Substantia nigra (tissue), 51 donors: ENCODE measurements at places on chromosomes 11 and 22.

- no peak for DNase-seq
Observed at GRCh38 chr11:103907548-103908455, 128.6 kb upstream of the DDI1 start.

- no peak for DNase-seq
Observed at GRCh38 chr11:123181075-123181474, 14.0 kb downstream of the CLMP start.

- DNase-seq = no peak
Observed at GRCh38 chr11:19779740-19780139, 67.1 kb downstream of the NAV2 start.

DNA sequence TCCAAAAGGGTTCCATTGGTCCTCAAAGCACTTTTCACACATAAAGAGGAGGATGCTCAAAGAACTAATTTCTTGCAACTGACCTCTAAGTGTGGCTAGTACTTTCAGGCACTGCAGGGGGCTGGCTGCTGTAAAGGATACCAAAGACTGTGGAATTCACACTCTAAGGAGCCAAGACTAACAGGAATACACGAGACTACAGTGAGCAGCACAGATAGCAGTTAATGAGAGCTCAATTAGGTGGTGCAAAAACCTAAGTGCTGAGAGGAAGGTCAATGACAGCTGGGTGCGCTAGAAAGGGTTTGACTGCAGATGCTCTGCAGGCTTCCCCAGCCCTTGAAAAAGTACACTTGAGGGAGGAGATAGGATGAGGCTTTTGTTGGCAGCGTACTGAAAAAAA is 124.3 kb upstream of the NTM start:
- DNase-seq = no peak

GRCh38 chr22:35158336-35158735 is 92.4 kb downstream of the ISX start:
- DNase-seq = no peak

DNA sequence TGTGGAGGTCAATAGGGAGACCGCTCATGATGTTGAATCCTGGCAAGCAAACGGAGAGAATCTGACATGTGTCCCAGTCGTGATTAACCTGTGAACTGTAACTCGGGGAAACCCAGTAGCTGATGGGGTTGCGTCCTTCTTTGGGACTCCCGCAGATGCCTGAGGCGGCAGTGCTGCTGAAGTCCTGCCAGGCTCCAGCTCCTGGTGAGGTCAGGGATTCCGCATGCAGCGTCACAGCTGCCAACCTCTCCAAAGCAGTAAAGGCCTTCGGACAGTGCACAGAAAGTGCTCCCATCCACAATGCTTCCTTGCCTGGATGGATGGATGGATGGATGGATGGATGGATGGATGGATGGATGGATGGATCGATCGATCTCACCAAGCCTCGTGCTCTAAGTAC is 13.5 kb downstream of the KCNQ1 start:
- no peak for DNase-seq

DNA sequence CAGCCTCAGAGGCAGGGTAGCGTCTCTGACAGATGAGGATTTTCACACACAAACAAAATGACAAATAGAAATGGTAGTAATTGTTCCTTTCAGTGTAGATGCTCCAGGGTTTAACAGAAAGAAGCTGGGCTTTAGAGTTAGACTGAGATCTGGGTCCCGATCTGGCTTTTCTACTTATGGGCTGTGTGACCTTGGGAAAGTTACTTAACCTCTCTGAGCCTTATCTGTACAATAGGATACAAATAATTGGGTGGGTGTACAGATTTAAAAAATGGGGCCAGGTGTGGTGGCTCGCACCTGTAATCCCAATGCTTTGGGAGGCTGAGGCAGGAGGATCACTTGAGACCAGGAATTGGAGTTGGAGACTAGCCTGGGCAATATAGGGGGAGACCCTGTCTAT is 204.9 kb downstream of the CEP164 start:
- DNase-seq = no peak

DNA sequence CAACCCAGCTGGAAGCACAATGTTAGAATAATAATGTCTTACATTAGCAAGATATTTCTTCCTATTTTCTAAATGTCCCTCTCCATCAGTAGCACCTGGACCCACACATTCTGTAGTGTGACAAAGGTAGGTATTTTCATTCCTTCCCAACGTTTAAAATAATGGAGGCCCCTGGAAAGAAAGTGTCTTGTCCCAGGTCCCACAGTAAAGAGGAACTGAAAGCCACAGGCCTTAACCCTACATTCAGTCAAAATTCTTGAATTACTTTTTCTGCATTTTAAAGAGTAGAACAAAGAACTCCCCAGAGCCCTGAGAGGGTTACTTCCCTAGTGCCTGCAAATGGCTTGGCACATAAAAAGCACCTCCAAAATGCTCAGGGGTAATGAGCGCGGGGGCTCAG is 26.3 kb downstream of the OPCML start:
- no peak for DNase-seq

GRCh38 chr11:28675183-28675582 is 567.0 kb downstream of the METTL15 start:
- no peak for DNase-seq

DNA sequence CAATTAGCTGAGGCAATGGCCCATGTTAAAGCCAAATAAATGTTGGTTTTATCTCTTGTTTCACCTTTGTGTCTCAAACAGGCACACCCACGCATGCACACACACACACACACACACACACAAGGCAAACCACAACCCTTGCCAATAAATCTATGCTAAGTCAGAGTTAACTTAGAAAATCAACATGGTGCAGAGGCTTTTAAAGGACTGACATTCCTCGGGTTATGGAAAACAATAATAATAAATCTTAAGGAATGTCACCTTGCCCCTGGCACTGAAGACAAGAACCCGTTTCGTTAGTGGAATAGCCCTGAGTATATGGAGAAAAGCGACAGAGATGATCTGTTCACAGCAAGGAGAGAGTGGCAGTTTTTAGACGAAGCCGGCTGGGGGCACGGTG is 326.3 kb downstream of the NTM start:
- no peak for DNase-seq

DNA sequence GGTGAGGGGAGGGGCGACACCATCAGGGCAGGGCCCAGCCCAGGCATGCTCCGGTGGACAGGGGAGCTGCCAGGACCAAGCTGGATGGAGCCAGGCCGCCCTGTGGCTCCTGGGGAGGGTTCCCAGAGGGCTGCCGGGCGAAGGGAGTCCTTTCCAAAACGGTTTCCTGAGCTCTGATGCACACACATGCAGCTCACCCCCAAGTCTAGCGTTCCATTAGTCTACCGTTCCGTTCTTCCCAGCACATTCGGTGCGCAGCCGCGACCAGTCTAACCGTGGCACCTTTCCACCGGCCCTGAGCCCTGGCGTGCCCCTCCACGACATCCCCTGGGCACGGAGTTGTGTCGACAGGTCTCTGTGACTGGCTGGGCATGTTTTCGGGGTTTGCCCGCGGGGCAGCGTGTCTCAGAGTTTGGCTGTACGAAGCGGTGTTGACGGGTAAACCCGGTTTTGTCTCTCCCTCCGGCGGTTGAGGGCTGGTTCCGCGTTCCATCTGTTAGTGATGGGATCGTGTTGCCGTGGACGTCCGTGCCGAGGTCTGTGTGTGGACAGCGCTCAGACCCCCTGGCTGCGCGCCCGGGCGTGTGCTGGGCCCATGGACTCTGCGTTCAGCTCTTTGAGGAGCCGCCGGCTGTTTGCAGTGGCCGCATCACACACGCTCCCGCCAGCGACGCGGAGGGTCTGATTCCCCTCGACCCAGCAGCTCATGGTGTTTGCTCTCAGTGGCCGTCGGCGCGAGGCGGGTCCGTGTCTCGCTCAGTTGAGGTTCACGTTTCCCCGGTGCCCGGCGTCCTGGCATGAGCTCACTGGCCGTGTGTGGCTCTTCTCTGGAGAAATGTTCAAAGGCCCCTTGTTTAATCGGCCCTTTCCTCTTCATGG is 121.2 kb downstream of the IGLL1 start:
- DNase-seq = no peak

DNA sequence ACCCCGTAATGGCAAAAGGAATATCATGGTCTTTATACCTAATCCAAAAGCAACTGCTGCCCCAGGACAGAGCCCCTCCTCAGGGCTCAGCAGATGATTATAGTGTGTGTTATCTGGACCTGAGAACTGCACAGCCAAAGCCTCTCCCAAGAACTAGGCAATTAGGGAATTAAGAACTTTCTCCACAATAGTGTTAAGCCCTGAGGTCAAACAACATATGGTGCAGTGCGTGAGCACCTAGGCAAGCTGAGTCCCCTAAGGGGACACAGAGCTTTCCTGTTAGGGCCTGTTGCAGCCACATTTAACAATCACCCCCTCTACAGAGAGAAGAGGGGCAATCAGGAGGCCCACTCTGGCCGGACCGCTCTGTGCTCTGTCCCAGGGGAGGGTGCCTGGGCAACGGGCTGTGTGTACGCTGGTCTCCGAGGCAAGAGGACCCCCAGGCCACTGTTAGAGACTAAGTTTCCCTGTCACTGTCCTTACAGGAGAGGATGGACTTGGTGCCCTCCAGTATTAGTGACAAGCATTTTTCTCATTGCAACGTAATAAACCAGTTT is 1.4 kb upstream of the KCNJ5 start:
- no peak for DNase-seq

DNA sequence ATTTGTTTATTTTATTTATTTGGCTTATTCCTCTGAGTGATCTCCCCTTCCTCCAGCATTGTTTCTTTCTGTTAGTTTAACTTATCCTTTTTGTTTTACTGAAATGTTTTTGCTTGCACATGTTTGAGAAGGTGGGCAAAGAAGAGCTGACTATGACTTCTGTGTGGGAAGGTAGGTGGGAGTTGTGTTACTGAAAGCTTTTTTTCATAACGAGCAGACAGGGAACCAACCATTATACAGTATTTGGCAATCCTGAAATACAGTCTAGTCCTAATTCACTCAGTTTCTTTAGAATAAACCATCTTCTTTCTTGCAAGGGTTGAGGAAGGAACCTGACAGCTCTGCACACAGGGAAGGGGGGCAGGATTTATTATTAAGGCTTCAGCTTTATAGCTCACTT is 37.0 kb upstream of the PAK1 start:
- no peak for DNase-seq

DNA sequence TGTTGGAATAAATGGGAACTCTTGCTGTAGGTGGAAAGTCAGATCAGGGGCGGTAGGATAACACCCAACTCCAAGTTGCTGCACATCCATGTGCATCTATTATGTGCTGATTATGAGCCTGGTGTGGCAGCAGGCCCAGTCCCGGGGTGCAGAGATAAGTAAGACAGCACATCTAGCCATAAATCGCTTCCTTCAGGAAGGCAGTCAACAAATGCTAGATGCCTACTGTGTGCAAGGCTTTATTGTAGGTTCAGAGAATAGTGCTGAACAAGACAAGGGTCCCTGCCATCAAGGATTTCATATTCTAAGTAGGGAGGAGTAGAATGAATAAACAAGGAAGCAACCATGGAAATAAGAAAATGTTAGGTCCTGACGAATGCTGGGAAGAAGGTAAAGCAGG is 110.2 kb downstream of the PKNOX2 start:
- DNase-seq = no peak
